Thoracic aorta (tissue), 2 donors: ENCODE measurements at places on chromosomes 1 and 21. TPM values are rescaled to one million over a fixed set of nuclear protein-coding genes. Genes with fewer than 3 reads are reported as not detected.

Gene ZNF593OS
- total RNA-seq, result not detected

Gene RAB7B
- 2.5 TPM for total RNA-seq

Gene RUNX3
- 6.8 TPM for total RNA-seq

Gene TDRD5
- total RNA-seq, result not detected

Gene LAMB3
- 5.1 TPM for total RNA-seq

Gene PARP1
- 70.3 TPM for total RNA-seq

Gene TCHH
- 0.41 TPM for total RNA-seq

Gene MPZ
- 2.7 TPM for total RNA-seq

Gene TRNP1
- 34.9 TPM for total RNA-seq

Gene ITGB3BP
- 7.1 TPM for total RNA-seq

Gene NBPF12
- total RNA-seq, result 12.2 TPM

Gene LRIF1
- 3.0 TPM for total RNA-seq

Gene PROK1
- total RNA-seq, result 0.63 TPM

Gene CFAP141
- not detected for total RNA-seq

Gene SLC5A9
- total RNA-seq, result not detected

Gene RHEX
- total RNA-seq, result 36.7 TPM

Gene PRAMEF8
- not detected for total RNA-seq

Gene STRIP1
- total RNA-seq, result 61.6 TPM

Gene FOXO6
- not detected for total RNA-seq

Gene SUMO3
- total RNA-seq, result 66.5 TPM

Gene FCRL2
- total RNA-seq, result not detected

Gene RGSL1
- not detected for total RNA-seq
